ENCODE measurements at places on chromosomes 2 and 18. TPM values are rescaled to one million over a fixed set of nuclear protein-coding genes. Genes with fewer than 3 reads are reported as not detected.

The FSHR gene
- polyA plus RNA-seq: not detected

The OBSL1 gene
- polyA plus RNA-seq: 178 TPM

The KIF3C gene
- polyA plus RNA-seq: 133 TPM

The GREB1 gene
- polyA plus RNA-seq: 12.8 TPM

The SPEG gene
- 84.2 TPM for polyA plus RNA-seq

All from spinal cord (tissue), 10 donors.